ENCODE measurements at places on chromosomes 4 and X. TPM values are rescaled to one million over a fixed set of nuclear protein-coding genes. Genes with fewer than 3 reads are reported as not detected.

GRCh38 chr4:185110375-185110823 lies 32.7 kb upstream of the SLC25A4 start:
- DNase-seq = no peak

GRCh38 chr4:181528570-181529184 lies 714.5 kb upstream of the TENM3 start:
- DNase-seq = peak; percentile 75

DNA sequence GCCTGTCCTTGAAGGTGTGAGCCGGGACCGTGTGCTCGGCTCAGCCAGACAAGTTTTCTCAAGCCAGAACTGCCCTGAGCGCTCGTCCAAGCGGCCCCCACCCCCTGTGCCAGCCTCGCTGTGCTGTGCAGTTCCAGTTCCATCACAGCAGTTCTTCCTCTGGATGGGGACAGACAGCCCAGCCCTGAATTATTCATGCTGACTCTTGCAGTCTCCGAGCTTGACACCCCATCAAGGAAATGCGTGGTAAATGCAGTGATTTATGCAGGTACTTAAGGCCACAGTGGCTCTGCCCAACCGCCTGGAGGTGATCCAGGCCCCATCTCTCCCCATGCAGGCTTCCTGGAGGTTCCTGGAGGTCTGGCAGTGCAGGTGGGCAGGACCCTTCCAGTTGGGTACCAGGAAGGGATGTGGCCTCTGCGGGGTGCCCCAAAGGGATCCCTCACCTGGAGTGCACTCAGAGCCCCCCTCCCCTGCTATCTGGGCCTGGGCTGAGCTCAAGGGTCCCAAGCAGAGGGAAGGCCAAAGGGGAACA lies 44.8 kb upstream of the HMX1 start:
- no peak for DNase-seq

CMC4 gene
- polyA plus RNA-seq = 8.9 TPM

GRCh38 chr4:98505992-98506391 lies 152.4 kb downstream of the TSPAN5 start:
- DNase-seq = no peak

DDX60 gene
- polyA plus RNA-seq = 12.9 TPM

PGRMC2 gene
- polyA plus RNA-seq = 116 TPM

GRCh38 chrX:70092247-70092646 lies 30.0 kb downstream of the OTUD6A start:
- no peak for DNase-seq

GRCh38 chrX:66654411-66654810 lies 15.5 kb upstream of the EDA2R start:
- DNase-seq = no peak

PRAF2 gene
- polyA plus RNA-seq = 41.5 TPM

GRCh38 chr4:87078987-87079486 lies 141.4 kb downstream of the KLHL8 start:
- no peak for DNase-seq

DNA sequence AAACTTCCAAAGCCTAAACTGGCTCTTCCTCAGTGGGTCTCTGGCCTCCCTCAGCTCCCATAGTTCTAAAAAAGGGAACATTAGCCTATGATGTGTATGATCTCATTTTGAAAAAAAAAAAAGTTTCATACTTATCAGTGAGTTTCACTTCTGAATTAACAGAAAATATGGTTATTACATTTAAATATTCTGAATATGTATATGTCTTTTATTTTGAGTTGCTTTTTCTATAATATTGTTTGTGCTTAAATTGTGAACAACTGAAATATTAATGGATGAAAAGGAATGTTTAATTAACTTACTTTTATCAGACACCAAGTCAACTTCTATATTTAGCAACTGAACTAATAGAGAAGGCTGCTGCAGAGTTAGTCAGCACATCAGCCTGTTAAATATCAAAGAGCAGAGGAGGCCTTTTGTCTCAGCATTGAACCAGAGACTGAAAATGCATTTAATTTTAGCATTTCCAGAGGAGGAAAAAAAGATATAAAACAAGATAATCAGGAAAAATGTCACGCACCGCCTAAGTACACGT lies 20.4 kb upstream of the FHL1 start:
- DNase-seq = no peak

- DNase-seq = no peak
Observed at GRCh38 chr4:14125375-14126129, 498.0 kb upstream of the BOD1L1 start.

RAP1GDS1 gene
- 30.9 TPM for polyA plus RNA-seq

BEND4 gene
- polyA plus RNA-seq = 1.5 TPM

FGF5 gene
- polyA plus RNA-seq = 0.10 TPM

DNA sequence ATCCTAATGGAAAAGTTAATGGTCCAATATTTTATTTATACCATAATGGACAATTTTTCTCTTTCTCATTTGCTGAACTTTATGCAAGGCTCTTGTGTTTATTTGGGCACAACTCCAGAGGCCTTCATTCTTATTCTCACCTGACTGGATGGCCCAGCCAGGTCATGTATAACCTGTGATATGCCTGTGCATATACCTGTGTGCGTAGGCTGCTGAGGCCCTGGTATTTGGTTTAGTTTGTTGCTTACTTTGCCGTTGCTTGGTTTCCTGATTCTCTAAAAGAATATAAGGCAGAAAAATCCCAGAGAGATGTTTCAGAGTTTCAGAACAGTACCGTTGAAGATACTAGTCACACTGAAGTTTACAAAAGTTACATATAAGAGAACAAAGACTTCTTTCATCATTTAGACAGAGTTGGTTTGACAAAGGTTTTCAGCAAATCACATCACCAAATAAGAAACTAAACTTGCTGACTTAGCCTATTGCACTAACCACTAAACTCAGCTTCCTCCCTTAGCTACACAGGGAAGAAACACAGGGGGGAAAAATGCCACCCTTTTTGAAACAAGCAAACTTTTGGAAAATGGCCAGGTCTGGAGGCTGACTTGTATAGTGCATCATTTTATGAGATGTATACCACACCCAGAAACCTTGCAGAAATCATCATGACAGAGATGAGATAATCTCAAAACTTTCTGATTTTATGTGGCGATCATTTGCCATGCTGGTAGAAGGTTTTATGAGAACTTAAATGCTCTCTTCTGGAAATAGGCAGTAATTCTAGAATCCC lies 248.5 kb downstream of the GRIA3 start:
- no peak for DNase-seq

GRCh38 chr4:111011458-111011857 lies 388.6 kb upstream of the PITX2 start:
- DNase-seq = no peak

- no peak for DNase-seq
Observed at GRCh38 chr4:77701121-77701520, 95.5 kb downstream of the CXCL13 start.

SMARCAD1 gene
- 54.7 TPM for polyA plus RNA-seq

DNA sequence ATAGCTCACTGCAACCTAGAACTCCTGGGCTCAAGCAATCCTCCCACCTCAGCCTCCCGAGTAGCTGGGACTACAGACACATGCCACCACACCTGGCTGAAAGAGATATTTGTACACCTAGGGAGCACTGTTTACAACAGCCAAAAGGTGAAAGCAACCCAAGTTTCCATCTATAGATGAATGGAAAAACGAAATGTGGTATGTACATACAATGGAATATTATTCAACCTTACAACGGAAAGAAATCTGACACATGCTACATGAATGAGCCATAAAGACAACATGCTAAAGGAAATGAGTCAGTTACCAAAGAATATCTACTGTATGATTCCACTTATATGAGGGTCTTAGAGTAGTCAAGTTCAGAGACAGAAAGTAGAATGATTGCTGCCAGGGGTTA lies 52.2 kb downstream of the ABCG2 start:
- no peak for DNase-seq

ZAR1 gene
- not detected for polyA plus RNA-seq

DNA sequence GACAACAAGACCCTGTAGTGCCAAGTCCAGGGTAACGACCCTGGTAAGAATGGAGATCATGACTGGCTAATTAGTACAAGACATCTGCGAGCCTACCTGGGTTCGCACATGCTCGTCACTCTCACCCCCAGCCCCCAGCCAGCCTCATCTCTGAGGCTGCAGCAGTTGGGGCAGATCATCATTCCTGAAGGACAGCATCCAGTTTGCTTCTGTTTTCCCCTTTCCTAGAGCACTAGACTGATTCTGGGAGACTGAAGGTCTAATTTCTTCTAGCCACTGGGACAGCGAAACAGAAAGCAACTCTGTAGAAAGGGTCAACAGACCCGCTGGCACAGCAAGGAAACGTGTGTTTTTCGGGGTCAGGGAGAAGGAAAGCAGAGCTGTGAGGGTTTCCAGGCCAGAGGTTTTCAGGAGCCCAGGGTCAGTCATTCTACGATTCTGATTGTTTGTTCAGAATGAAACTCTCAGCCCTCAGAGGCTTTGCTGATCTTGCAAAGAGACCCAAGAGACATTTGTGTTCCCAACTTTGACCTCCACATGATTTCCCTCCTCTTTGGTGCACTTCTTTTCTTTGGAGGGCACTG lies 343.1 kb upstream of the NOCT start:
- no peak for DNase-seq

GRCh38 chr4:90982813-90983212 lies 855.6 kb downstream of the CCSER1 start:
- no peak for DNase-seq

PDLIM3 gene
- 6.1 TPM for polyA plus RNA-seq

PDE6B gene
- 51.1 TPM for polyA plus RNA-seq

DNA sequence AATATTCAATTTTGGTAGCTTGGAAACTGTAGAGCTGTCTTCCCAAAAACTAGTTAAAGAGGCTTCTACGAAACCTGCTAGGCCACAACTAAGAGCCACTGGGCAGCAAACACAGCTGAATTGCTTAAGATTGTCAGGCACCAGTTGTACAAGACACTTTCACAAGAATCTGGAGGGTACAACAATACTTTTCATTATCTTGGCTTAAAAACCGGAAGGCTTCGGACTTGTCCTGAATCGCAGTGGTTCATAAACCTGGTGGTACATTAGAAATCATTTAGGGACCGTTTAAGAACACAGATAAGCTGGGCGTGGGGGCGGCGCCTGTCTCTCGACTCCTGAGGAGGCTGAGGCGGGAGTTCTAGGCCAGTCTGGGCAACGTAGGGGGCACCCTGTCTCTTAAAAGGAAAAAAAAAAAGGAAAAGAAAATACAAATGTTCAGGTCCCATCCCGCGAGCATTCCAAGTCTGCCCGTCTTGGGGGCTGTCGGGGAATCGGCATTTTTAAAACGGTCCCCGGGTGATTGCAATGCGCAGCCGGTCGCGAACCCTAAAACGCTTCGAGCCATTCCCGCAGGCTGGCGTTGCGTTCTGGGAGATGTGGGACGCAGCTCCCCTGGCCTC lies 763 bp downstream of the PYURF start:
- peak; percentile 23 for DNase-seq

DNA sequence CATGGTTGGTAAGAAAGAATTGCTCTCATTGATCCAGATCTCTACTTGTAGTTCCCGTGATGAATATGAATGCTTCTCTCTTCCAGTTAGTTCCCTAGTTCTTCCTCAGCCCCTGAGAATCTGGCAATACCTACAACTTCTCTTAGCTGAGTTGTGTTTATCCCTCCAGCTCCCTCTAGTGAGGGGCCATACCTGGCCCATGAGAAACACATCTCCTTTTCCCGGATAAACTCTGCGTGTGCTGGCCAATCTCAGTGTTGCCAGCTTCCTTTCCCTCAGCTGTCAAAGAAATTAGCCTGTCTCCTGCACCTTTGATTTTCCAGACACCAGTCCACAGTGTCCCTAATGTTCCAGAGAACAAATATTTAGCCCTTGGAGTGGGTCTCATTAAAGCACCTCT lies 5.7 kb downstream of the CBLL2 start:
- no peak for DNase-seq

DNA sequence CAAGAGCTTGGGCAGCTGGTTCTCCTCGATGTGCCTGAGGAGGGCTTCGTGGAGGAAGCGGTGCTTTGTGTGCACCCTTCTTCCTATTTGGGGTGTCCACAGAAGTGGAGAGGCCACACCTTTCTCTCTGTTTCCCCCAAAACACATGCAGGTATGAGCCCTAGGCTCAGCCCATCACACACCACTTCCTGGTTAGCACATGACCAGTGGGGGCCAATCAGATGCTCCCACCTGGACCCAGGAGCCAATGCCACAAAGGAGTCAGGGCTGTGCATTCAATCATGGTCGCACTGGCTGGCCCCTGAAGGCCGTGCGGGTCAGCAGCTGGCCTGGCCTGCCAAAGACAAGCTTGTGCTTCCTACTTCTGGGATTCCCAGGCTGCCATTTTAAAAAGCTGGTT lies 51.4 kb downstream of the PPP2R2C start:
- DNase-seq = no peak

- DNase-seq = no peak
Observed at GRCh38 chrX:19602866-19603622, 87.7 kb upstream of the MAP3K15 start.

GRCh38 chr4:121155893-121156292 lies 8.2 kb downstream of the TNIP3 start:
- DNase-seq = no peak

- no peak for DNase-seq
Observed at GRCh38 chr4:97513917-97514316, 629.4 kb downstream of the STPG2 start.

- DNase-seq = no peak
Observed at GRCh38 chr4:113531572-113531971, 230.0 kb downstream of the CAMK2D start.

DNA sequence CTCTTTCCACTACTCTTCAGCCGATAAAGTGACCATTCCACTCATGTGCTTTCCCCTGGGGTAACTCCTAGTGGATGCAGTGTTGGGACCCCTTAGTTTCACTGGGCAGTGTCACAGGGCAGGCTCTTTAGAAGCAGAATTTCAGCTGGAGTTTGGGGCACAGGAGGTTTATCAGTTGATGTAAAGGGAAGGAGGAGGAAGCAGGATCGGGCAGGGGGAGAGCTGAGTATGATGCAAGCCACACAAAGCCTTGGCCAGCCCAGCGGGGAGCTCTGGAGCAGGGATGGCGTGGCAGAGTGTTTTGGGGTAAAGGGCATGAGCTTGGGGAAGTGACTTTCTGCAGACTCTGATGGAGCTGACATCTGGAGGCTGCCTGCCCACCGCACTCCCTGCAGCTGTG lies 19.3 kb downstream of the WDR13 start:
- no peak for DNase-seq

- no peak for DNase-seq
Observed at GRCh38 chr4:183249854-183250253, 70.2 kb downstream of the CLDN22 start.

- no peak for DNase-seq
Observed at GRCh38 chrX:20668550-20668949, 401.8 kb upstream of the RPS6KA3 start.

ETNPPL gene
- polyA plus RNA-seq = 0.33 TPM

- no peak for DNase-seq
Observed at GRCh38 chr4:102824398-102824797, 3.0 kb downstream of the UBE2D3 start.

PTPN13 gene
- polyA plus RNA-seq = 115 TPM

GRCh38 chr4:145873901-145874300 lies 64.7 kb downstream of the ZNF827 start:
- DNase-seq = no peak

DNA sequence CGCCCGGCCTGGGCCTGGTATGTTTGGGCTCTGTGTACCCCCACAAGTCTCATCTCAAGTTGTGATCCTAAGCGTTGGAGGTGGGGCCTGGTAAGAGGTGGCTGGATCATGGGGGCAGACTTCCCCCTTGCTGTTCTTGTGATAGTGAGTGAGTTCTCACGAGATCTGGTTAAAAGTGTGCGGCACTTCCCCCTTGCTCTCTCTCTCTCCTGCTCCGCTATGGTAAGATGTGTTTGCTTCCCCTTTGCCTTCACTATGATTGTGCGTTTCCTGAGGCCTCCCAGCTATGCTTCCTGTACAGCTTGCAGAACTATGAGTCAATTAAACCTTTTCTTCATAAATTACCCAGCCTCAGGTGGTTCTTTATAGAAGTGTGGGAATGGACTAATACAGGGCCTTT lies 53.0 kb downstream of the CHST7 start:
- no peak for DNase-seq
